H7 (cell line): ENCODE measurements at places on chromosomes 1 and 21.

DNA sequence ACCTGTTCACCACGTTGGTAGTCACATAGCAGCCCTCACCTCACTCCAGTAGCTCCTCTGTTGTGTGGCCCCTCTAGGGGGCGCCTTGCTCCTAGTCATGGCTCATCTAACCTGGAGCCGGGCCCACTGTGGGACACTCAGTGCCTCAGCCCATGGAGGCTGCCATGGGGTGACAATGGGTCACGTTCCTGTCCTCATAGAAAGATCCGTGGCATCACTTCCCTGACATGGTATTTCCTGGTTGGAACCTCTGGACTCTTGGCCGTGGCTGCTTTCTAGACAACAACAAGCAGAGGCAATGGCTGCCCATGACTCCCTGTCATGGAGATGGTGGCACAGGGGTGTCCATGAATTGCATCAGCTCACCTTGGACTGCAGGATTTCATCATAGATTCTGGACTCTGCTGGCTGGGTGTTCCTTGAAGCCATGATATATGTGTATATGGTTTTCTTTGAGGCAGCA lies 27.5 kb upstream of the SLAMF6 start:
- peak; percentile 28 for DNase-seq

- no peak for DNase-seq
These were observed 64.7 kb downstream of the KCND3 start for GRCh38 chr1:111924786-111925185.

DNA sequence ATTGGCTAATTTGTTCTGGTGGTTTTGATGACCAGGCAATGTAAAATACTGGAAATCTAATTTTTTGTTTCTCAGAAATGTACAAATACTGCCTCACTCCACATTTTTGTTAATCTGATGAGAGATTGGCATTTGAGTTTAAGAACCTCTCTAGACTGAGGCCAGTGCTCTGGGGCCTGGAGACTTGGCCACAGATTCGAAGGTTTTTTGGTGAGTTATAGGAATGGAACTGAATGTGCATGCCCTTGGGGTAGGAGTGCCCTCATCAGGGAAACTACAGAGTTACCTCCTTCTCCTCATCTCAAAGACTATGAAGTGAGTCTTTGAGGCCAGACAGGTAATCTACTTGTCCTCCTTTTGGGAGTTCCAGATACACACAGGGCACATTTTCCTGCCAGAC lies 347.9 kb downstream of the LTN1 start:
- no peak for DNase-seq

DNA sequence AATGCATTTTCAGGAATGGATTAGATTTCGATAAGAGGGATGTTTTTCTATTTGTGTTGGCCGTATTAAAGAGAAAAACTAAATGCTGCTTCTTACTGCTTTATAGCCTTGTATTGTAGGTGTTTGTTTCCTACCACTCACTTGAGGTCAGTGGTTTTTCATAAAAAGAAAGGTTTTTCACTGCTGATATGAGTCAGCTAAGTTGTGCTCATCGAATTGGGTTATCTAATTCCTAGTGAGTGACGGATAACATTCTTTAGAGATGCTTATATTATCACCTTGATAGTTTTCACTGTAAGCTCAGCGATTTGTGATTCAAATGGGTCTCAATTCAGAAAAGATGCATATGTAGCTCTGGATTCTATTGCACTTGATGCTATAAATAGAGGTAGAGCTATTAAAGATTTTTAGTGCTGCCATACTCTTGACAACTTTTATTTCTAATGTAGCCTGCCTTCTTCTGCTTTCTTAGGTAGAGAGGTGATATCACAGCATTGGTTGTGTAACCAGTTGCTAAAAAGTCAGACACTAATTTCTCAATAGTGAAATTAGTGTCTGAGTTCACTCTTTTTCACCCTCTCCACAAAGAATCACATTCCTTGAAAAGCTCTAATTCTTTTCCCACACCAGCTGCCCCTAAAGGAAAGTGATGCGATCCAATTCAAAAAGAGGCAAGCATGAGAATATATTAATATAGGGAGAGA lies 180.0 kb downstream of the RASAL2 start:
- no peak for DNase-seq

DNA sequence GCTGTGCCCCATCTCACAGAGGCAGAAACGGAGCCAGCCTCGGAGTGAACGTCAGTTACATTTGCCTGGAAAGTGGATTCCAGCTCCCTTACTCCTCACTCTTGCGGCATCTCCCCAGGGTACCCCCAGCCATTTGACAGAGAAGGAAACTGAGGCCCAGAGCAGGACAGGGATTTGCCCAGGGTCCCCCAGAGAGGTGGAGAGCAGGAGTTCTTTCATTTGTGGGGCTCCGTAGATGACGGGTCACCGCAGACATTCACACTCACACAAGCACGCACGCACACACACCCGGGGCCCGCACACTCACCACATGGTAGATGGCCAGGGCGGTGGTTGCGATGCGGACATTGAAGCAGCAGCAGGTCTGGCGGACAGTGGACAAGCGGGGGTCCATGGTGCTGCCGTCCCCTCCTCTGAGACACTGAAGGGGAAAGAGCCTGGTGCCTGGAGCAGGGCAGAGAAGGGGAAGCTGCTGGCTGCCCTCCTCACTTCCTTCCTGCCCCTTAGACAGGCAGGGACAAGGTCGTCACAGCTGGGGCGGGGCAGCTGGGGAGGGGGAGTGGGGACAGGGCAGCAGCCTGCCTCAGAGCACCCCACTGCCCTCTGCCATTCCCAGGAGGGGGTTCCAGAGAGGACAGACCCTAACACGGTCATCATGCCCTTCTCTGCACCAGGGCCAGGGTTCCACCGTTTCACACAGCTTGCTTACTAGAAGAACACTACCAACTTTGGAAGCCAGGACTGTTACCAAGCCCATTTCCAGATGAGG lies at the start of gene LAPTM5:
Gene LAPTM5 (minus strand): TSS at position 423 of the 769 bp plus-strand sequence. CDS start 29 bp downstream, at position 394.
- DNase-seq = no peak
